GM12865 (cell line): ENCODE measurements at places on chromosomes 4 and X.

DNA sequence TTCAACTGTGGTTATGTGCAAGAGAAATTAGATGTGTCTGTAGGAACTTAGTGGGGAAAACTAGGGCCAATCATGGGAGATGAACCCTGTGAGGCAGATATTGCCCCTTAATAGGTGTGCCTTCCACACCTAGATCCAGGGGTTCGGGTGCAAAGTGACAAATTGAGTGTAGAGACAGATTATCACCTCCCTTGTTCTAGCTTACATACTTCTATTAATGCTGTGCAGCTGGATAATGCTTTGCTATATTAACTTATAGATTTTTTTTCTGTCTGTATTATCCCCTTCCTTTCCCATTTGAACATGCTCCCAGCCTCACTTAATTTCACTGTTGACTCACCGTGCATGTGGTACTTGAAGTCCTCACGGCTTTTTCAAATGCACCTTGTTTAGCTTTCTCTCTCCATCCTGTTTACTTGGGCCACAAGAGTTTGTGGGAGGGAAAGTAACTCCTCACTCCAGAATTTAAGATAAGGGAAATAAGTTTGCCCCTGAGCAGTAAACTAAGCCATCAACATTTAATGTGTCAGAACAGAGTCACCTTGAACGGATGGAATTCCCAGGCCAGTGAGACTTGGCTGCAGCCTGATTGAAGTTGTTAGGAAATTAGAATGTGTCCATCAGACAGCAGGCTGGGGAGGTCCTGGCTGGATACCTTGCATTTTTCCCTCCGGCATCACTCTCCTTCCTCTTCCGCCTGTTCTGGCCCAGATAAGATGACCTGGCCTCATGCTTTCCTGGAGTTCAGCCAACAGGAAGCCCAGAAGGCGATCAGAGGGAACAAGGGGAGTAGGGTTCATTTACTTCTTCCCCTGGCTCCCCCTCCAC, 478.4 kb downstream of the BCOR start:
- DNase-seq, result no peak

DNA sequence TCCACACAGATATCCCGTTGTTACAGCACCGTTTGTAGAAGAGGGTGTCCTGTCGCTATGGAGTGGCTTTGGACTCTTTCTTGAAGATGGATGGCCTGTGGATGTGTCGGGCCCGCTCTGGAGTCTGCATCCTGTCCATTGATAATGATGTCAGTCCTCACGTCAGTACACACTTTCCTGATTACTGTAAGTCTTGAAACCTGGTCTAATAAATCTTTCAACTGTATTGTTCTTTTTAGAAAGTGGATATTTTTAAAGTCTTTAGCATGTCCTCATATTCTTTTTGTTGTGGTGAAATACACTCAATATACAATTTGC, 14.9 kb downstream of the MSANTD1 start:
- DNase-seq, result no peak

DNA sequence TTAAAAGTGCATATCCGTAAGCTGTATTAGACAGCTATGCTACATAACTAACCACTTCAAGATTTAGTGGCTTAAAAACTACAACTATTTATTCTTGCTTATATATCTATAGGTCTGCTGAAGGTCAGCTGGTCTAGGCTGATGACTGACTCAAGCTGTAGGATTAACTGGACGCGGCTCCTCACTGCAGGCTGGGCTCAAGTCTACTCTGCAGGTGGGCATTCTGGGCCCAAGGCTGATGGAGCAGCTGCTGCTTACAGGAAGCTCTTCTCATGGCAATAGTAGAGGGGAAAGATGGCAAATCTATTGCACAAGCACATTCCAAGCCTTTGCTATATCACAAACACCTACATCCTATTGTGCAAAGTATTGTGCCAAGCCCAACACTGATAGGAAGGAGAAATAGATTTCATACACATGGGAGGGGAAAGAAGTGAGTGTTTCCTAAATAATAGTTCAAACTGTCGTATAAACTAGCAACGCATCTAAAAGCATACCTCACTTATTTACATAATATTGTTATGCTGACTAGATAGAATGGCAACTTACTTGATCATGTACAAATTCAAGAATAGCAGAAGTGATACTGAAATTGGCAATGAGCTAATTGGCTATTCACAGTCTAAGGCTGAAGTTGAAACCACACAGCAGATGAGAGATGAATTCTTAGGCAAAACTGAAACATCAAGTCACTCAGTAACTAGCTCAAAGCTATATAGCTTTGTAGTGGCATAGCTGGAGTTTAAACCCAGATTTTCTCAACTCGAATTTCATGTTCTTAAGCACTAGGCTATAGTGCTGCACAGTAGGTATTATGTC, 263.8 kb downstream of the NKX6-1 start:
- peak; percentile 80 for DNase-seq

GRCh38 chr4:138673053-138673452, 342.5 kb upstream of the NOCT start:
- peak; percentile 19 for DNase-seq

DNA sequence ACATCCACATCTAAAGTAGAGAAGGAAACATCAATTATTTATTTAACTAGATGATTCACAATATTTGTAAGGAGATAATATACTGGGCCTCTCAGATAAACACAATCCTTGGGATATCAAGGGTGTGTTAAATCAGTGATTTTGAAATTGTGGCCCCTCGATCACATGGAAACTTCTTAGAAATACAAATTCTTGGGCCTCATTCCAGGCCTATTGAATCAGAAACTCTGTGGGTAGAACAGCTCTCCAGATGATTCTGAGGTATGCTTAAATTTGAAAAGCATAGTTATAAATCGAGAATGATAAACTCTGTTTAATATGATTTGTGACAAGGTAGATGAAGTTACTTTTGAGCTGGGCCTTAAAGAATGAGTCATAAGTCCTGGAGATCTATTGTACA, 64.3 kb upstream of the GPR174 start:
- no peak for DNase-seq

- DNase-seq, result no peak
Observed at GRCh38 chrX:143683486-143683885, 37.1 kb downstream of the SPANXN2 start.

DNA sequence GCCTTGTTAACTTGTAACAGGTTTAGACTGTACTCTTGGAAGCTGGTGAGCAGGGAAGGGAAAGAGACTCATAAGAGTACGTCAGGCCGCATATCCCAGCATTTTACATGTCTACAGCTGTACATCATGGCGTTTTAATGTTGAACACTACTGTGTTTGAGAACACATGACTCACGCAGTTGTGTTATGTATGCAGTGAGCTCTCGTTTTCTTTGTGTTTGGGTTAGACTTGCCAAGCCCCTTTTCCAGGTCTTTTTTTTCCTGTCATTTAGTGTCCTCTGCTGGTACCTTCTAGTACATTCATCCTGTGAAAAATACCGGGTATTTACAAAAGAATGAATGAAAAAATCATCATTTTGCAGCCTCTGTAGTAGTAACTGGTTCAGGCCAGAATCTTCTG, 35.3 kb downstream of the SMS start:
- DNase-seq, result no peak

GRCh38 chr4:128709268-128709667, 100.2 kb upstream of the JADE1 start:
- DNase-seq, result peak; percentile 8

- DNase-seq, result no peak
Observed at GRCh38 chr4:37471971-37472370, 214.2 kb downstream of the RELL1 start.

- no peak for DNase-seq
Observed at GRCh38 chr4:54497947-54498346, 159.8 kb upstream of the KIT start.

DNA sequence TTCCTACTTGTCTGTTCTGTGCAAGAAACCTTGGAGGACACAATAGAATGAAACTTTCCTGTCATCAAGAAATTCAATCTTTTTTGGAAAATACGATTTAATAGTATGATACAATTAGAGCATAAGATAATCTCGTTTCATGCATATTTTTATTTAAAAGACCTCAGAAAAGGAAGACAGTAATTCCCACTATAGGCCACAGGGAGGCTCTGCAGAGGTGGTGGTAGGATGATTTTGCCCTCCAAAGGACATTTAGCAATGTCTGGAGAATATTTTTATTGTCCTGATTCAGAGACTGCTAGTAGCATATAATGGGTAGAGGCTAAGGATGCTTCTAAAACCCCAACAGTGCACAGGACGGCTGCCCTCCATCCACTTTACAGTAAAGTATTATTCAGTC, 68.7 kb downstream of the PAK3 start:
- DNase-seq, result no peak

DNA sequence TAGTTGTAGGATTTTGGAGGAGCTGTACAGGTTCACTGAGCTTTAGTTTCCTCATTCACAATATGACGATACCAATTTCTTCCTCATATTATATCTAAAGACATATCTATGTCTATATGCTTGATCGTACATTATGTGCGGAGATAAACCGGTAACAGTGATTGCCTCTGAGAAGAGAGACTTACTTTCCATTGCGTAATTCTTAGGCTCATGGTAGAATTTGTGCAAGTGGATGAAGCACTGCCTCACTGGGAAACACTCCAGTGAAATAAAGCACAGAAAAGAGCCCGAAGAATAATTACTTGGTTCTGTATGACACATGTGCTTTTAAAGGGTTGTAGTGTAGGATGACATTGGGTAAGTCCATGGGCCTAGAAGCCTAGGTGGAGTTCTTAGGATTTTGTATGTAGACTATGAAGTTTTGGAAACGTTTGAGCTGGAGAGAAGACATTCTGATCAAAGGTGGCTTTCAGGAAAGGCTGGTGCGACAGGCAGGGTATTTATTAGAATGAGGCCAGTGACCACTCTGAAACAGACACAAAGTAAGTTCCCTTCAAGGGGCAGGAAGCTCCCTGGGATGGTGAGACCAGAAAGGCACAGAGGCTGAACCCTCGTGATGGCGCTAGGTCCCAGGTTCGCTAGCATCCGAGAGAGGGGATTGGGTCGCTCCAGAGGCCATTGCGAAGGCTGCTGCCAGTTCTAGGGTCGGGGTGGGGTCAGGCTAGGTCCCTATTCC, 649 bp upstream of the VBP1 start:
- no peak for DNase-seq
